ENCODE measurements at places on chromosomes 6 and 20.

DNA sequence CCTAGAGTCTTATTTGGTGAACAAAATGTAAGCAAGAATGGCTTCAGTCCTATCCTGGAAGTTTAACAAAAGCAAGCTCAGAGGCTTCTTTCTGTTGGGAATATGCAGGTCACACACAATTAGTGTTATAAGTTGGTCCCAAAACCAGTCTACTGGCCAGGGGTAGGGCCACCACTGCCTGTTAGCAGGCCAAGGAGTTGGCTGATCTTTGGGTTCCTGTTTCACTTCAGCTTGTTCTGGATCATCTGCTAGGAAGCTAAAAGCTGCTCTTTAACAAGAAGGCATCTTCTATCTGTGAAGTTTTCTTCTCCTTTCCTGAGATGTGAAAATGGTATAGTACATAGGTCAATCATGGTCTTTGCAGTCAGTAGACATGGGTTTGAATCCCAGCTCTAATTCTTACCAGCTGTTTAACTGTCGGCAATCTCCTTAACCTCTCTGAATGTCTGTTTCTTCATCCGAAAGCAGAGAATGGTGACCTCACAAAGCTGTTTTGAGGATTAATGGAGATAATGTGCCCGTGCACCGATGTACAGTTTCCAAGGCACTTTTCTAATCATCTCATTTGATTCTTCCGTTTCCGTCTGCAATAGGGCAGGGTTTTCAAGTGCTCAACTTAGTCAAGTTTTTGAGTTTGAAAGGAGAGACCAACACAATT is 271.2 kb upstream of the TAB2 start:
- no peak for ATAC-seq

DNA sequence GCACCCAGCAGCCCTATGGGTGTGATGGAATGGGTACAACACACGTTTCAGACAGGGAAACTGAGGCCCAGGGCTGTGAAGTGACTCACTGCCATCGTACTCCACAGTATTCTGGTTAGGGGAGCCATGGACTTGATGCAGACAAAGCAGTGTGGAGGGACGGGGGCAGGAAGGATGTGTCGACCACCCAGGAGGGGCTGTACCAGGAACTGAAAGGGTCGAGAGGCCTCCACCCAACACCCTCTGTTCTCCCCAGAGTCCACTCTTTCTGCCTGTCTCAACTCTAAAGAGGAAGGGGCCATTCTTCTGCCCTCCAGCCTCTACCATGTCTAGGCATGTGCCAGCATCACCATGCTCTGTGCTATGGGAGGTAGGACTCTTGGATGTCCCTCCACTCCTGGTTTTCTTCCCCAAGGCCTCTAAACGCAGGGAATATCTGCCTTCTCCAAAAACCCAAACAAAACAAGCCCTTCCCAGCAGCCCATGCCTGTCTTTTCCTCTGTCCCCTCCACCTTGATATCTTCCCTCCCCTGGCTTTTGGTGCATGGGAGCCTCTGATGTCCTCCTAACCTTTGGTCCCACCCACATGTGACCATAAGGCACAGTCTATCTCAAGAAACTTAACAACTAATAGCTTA is 7.4 kb downstream of the SLC22A1 start:
- no peak for ATAC-seq

DNA sequence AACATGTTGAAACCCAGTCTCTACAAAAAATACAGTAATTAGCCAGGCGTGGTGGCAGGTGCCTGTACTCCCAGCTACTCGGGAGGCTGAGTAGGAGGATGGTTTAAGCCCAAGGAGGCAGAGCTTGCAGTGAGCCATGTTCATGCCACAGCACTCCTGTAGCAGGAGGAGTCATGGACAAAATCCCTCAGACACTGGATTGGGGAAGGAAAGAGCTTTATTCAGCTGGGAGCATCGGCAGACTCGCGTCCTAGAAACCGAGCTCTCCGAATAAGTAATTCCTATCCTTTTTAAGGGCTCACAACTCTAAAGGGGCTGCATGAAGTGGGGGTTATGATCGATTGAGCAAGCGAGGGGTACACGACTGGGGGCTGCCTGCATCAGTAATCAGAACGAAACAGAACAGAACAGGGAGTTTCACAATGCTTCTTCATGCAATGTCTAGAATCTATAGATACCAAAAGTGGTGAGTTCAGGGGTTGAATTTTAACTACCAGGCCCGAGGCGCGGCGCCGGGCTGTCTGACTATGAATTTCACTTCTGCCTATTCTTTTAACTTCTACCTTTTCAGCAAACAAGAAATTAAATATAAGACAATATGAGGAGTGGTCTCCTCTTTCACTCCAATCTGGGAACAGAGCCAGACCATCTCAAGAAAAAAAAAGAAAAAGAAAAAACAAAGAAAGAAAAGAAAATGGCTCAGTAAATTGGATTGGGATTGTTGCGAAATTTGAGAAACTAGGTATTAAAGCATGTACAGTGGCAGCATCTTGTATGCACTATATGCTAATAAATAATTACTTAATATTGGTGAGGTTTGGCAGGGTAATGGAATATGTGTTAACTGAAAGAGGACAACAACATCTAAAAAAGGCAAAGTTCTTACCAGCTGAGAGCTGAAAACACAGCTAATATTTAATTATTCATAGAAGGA is 23.6 kb downstream of the HMGN4 start:
- no peak for ATAC-seq

- ATAC-seq = no peak
These were observed 90.9 kb downstream of the PRND start for GRCh38 chr20:4812641-4813075.

- ATAC-seq = no peak
These were observed 620 bp downstream of the TJAP1 start for GRCh38 chr6:43478008-43478372.

All from esophagus mucosa (tissue), 1 donor.